Suppressor macrophage treated with lipopolysaccharide for 1 hour (primary cell): ENCODE measurements at places on chromosomes 3 and 15.
A peak's percentile ranks its signal among the peaks of the same experiment; 100 is the strongest.

DNA sequence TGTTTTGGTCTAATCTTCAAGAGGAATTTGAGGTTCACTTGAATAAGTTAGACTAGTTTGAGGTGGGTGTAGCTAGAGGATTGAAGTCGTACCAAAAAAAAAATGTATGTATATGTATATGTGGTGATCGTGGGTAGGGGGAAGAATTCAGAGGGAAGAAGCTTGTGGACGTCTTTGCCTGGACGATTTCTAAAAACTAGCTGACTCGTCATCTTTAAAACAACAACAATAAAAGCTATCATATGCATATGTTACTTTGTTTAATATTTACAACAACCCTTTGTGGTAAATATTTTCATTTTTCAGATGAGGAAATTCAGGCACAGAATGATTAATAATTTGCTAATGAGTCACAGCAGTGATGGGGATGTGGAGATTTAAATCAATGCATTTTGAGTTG lies 18.1 kb downstream of the RNF111 start:
- no peak for DNase-seq

- no peak for DNase-seq
Observed at GRCh38 chr3:64143409-64144130, 81.7 kb downstream of the PRICKLE2 start.

GRCh38 chr3:141218926-141219325 lies 12.7 kb upstream of the PXYLP1 start:
- no peak for DNase-seq

- peak; percentile 74 for DNase-seq
Observed at GRCh38 chr3:194871143-194871863, 185.6 kb downstream of the FAM43A start.

- no peak for DNase-seq
Observed at GRCh38 chr3:52167240-52167639, 13.0 kb upstream of the POC1A start.

DNA sequence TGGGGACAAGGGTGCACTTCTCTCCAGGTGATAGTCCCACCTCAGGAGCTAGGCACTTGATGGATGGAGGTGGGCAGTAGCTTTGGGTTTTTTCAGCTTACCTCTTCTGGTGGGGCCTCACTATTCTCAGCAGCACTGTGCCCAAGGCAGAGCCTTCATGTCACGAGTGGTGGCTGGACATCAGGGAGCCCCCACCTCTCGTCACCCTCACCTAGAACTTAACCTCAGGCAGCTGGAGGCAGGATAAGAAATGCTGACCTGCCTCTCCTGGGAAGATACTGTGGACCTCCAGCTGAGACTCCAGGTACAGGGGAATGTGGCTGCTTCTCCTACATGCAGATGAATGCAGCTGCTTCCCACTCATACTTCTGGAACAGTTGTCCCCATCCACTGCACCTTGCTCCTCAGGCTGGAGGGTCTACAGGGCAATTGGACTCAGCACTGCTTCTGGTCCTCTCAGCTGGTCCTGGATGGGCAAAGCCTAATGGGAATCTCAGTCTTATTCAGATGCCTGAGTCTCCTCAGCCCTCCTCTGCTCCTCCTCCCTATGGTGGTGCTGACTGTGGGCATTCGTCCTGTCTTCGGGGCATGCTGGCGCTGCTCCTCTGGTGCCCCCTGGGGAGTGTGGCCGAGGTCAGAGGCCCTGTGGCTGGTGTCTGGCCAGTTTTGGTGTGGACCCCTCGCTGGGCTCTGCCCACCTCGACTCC lies 129.9 kb downstream of the KLF13 start:
- no peak for DNase-seq

- peak; percentile 62 for DNase-seq
Observed at GRCh38 chr3:42701371-42702065, 1.1 kb downstream of the HHATL start.

- peak; percentile 28 for DNase-seq
Observed at GRCh38 chr3:115217678-115218451, 70.8 kb upstream of the ZBTB20 start.

DNA sequence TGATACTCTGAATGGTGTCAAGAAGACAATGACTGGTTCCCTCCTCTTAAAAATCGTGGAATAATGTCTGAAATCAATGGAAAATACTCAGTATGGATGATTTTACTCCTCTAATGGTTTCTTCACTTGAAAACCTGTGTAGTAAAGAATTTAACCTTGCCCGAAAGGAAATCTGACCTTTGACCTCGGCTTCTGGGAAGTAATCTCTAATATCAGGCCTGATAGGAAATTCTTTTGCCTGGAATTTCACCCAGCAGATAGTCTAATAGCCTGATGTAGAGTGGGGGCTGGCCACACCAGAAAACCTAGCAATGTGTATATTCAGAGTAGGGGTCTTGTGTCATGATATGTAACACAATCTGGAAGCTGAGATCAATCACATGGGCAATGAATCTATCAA lies 91.5 kb upstream of the GOLIM4 start:
- DNase-seq, result no peak

- peak; percentile 72 for DNase-seq
Observed at GRCh38 chr3:40690749-40691451, 166.1 kb downstream of the ZNF621 start.

GRCh38 chr15:92655178-92655995 lies at the start of gene FAM174B:
Gene FAM174B (minus strand): TSS chr15:92655775.
- DNase-seq, result peak; percentile 27

GRCh38 chr3:107988460-107989175 lies 102.2 kb downstream of the CD47 start:
- DNase-seq, result peak; percentile 91

- no peak for DNase-seq
Observed at GRCh38 chr3:128859630-128860029, 19.8 kb upstream of the ACAD9 start.

DNA sequence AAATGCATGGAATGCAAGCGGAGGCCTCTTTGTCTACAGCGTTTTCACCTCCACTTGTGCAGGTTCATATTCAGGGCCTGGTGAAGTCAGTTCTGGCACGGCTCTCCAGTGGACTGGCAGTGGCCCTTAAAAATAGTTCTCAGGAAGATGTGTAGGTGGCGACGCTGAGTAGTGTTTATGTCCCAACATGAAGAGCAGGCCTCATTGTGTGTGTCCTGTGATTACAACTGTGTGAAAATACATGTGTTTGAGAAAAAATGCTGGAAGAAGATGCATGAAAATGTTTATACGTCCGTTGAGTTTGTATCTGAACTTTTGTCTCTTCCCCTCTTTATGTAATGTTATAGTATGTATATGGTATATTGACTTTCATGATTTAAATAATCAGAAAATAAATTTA lies 7.2 kb downstream of the LIPC start:
- peak; percentile 70 for DNase-seq

- DNase-seq, result no peak
Observed at GRCh38 chr3:44420676-44421075, 56.8 kb downstream of the ZNF445 start.

GRCh38 chr3:115341208-115341607 lies 194.1 kb upstream of the ZBTB20 start:
- DNase-seq, result peak; percentile 15

GRCh38 chr3:12750658-12751071 lies 8.4 kb downstream of the TMEM40 start:
- DNase-seq, result peak; percentile 52
